ENCODE measurements at places on chromosomes 6 and 20. TPM values are rescaled to one million over a fixed set of nuclear protein-coding genes. Genes with fewer than 3 reads are reported as not detected.

DNA sequence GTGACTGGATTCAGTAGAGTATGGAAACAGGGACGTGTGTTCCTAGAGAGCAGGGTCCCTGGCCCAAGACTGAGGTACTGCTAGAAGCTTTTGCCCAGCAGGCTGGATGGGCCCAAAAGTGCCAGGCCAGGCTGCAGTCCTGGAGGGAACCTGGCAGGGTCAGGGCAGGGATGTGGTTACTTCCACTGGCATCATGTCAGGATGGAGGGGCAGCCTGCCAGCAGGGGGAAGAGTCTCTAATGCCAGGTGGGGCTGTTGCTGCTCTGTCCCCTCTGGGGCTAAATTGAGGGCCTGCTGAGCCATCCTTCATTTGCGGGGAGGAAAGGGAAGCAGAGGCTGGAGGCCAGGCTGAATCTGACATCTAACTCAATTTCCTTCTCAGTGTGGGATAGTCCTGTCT lies 17.2 kb downstream of the ZDHHC14 start:
- no peak for DNase-seq

DNA sequence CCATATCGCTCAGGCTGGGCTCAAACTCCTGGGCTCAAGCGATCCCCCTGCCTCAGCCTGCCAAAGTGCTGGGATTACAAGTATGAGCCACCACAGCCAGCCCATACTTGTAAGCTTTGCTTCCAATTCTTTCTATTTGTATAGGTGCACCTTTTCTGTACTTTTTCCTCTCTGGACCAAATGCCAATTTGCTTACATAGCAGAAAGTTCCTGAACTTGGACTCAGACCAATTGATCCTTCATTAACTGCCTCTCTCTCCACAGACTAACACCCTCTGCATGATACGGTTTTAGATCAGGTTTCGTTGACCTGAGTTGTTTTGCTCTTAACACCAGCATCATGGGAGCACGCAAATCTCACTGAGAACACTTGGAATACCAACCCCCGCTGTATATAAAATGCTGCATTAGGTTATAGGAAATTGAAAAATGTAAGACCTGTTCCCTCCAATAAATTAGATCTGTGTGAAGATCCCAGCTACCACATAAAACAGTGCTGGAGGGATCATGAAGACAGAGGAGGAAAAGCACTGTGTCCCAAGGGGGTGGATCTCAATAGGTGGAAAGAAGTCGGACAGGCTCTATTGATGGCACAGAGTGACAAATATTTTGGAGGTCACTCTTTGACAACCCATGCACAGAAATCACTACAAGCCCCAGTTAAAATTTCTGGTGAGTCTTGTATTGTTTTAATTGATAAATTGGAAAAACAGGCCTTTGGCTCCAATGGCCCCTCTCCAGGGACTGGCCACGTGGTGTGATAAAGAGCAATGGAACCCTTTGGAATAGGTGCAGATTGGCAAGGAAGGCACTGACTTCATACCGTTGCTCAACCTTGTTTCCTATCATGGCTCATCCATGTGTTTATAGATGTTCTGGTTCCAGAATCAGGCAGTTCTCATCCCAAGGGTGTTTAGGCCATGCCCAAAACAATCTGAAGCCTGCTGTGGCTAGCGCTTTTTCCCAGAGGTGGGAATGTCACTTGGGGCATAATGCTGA lies 51.2 kb downstream of the ISM1 start:
- DNase-seq: no peak

DNA sequence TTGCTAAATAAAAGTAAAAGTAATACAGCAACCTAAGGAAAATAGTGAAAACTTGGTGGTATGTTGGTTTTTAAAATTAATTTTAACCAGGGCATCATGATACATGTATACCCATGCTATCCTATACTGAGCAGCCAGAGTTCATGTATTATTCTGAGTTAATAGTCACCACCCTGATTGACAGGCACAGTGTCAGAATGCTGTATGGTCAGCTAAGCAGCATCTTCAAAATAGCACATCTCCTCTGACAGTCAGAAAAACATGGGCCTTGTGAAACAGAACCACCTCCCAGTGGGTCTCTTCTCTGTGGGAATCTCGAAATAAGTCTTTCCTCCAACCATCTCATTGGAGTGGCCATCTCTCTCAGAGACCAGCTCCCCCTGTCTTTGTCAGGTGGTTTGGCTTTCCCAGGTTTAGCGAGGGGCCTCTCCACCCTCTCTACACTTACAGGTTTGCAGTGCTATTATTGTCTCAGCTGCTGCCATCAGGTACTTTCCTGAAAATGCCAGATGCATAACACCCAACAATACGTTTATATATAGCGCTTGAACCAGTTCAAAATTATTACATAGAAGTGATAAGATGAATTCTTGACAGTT lies 47.1 kb upstream of the RNF8 start:
- DNase-seq: no peak

GRCh38 chr6:13165502-13166172 lies 162.7 kb downstream of the TBC1D7 start:
- no peak for DNase-seq

HMGCLL1 gene
- total RNA-seq: not detected

GRCh38 chr6:6631534-6632276 lies 43.2 kb downstream of the LY86 start:
- DNase-seq: no peak

GRCh38 chr6:116265041-116265829 lies 11.4 kb upstream of the TSPYL4 start:
- no peak for DNase-seq

- DNase-seq: peak; percentile 86
These were observed 539.4 kb upstream of the JARID2 start for GRCh38 chr6:14706378-14706929.

NKX2-2 gene
- 0.56 TPM for total RNA-seq

- no peak for DNase-seq
These were observed 59.2 kb downstream of the PTPRA start for GRCh38 chr20:2932498-2932897.

DNA sequence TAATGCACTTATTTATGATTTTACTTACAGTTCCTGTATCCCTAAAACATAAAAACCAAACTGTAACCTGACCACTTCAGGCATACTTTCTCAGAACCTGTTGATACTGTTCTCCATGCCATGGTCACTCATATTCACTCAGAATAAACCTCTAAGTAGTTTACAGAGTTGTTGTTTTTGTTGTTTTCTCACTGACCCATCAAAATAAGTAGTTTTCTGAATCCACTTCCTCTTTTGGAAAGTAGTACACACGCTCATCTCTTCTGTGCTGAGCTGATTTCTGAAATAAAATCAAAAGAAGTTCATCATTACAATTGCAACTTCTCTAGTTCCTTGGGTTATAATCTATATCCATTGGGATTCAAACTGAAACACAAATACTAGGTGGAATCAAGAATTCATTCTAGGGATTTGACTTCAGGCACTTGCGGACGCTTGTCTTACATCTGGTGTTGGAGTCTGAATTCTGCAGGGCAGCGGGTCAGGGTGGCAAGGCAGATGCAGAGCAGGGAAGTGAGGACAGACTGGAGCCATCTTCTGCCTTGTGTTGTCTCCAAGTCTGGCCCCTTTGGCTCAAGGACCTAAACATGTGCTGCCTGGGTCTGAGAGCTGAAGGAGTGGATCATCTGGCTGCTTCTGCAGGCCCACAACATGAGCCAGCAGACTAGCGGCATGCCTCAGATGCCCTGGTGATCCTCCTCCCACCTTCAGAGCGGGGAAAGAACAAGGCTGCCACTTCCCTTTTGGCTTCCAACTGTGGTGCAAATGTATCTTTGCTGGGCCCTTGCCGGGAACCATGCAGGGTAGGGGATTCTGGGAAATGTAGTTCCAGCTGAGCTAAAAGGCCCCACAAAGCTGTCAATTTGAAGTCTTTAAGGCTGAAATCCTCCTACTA lies 167.9 kb upstream of the MYLIP start:
- no peak for DNase-seq

GRCh38 chr20:5539691-5540090 lies 210.5 kb upstream of the SHLD1 start:
- no peak for DNase-seq

- DNase-seq: no peak
These were observed 50.8 kb downstream of the METTL24 start for GRCh38 chr6:110307368-110307767.

DNA sequence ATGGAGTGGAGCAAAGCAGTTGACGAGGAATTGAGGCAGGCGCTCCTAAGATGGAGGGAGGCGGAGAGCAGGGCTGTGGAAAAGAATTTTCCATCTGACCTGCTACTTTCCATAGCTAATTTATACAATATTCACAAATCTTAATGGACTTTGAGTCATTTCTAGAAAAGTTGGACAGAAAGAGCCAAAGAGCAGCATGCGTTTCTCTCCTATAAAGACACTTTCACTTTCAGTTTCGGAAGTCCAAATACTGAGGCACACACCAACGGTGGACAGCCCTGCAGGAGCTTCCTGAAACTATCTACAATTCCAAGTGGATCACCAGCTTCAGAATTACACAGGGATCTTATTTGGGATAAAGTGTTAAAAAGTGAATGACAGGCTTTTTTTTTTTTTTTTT lies 43.5 kb downstream of the PANK2 start:
- DNase-seq: no peak

LGSN gene
- total RNA-seq: 0.23 TPM

DNA sequence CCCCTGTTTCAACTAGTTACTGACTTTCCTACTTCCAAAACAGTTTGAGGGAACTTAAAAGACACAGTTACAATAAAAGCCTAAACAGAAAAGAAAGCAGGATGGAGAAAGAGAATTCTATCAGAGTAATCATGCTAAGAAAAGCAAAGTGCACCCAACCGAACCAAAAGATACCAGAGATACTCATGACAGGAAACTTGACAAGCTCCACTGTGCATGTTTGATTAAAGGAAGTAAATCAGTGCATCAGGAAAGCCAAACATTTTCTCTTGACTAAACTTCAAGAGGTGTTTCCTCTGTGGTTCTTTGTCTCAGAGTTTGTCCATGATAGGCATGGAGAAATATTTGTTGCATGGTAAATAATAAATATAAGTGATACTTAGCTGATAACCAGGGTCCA lies 138.9 kb downstream of the PACRG start:
- DNase-seq: no peak

DNA sequence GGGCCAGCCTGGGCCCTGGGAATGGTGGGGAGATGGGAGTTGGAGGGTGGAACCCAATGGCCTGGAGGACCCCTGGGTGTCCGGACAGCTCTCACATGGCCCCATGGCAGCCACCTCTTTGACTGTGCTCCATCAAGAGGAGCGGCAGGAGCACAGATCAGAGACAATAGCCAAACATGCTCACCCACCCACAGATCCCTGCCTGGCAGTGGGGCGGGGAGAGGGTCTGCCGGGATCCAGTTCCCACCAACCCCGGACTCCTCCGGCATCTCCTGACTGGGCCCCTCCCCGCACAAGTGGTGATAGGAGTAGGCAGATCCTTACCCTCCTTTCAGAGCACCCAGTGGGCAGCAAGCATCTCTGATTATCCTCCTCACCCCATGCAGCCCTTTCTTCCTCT lies 31.9 kb upstream of the MRPS18A start:
- DNase-seq: no peak

F13A1 gene
- not detected for total RNA-seq

DNA sequence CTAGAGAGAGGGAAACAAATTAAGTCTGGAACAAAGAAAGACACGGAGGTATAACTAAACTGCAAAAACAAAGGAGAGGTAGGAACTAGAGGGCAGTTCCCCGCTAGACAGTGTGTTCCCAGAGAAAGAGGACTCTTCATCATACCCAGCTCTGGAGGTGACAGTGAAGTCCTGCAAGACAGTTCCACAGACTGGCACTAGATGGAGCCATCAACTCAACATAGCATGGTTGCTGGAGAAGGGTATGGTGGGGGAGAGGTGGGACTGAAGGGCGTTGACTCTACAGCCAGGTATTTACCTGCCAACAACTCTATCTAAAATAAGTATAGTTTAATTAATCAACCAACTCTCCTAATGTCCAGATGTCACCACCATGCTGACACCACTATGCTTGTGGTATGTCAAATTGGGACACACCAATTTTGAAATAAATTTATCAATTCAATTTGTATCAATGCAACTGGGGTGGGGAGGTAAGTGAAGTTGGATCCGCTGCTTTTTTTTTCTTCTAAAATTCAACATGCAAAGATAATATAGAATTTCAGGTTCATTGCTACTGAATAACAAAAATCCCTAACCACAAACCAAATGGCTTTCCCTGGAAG lies 9.7 kb downstream of the BACH2 start:
- no peak for DNase-seq

DNA sequence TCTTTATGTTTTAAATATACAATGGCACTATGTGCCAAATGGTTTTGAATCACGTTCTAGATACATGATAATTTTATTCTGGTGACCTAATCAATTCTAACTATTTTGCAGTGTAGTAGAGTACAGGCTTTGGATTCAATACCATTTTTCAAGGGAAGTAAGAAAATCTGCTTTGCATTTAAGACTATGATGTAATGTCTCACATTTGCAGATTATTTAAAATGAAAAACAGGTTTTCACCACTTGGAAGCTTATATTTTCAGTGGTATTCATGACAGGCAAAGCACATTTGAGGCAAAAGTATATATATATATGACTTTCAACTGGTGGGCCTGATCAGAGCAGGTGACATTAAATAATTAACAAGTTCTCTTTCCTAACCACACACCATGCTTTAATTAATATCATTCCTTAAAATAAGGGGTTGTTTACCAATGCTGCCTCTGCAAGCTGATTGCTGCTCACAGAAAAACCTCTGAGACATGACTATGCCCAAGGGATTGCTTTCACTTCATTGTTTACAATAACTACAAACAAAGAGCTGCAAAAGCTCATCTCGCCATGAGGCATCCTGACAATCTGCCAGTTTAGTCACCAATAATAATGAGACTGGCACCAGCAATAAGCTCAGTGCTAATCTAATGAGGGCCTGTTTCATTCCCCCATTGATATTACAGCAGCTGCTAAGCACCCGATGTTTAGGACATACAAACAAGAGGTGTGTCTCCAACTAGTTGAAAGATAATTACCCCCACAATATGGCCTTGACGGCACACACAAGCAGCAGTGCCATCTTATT lies 1176.0 kb upstream of the GJE1 start:
- DNase-seq: peak; percentile 22

DPPA5 gene
- total RNA-seq: not detected

GRCh38 chr6:41503827-41504465 lies 42.2 kb upstream of the FOXP4 start:
- DNase-seq: peak; percentile 75

DNA sequence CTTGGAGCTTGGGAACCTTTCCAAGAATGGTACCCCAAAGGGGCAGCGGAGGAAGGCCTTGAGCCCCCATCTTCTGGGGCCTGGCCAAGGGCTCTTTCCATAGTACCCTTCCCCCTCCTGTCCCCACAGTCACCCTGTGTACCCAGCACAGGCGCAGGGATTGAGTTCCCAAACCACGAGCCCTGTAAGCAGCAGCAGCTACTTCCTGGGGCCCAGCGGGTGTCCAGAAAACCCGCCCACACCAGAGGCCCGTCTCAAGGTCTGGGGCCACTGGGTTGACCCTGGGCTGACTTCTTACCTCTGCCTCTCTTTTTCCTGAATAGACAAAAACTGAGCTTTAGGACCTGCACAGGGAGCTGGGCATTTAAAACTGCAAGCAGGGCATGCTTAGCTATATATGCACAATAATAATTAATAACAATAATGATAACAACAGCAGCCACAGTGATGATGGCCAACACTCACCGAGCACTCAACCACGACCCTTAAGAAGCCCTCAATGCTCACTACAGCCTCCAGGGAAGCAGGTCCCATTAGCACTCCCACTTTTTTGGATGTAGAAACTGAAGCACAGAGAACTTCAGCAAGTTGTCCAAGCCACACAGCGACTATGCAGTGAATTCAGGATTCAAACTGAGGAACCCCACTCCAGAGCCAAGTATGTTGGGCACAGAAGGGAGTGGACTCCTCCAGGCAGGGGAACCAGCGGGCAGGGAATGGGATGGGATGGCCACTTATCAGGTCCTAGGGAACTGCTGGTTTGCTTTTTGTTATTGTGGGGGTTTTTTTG lies 14.5 kb downstream of the NOL4L start:
- peak; percentile 65 for DNase-seq

SAPCD1 gene
- 2.8 TPM for total RNA-seq
